ENCODE measurements at places on chromosomes 4 and X. TPM values are rescaled to one million over a fixed set of nuclear protein-coding genes. Genes with fewer than 3 reads are reported as not detected.

DNA sequence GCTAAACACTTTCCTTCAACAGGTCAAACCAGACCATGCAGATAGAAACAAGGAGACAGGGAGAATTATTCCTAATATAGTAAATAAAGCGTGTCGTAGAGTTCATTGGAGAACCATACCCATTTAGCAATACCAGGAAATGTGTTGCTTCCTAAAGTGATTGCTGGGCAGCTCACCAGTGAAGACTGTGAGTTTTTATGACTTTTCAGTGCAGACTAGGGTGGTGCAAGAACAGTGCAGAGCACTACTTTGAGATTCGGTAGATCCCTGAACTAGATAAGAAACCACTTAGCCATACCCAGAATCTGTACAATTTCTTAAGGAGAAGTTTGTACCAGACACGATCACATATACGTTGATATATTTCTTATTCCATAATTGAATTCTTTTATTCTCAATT, 87.4 kb downstream of the EMCN start:
- DNase-seq: no peak

DNA sequence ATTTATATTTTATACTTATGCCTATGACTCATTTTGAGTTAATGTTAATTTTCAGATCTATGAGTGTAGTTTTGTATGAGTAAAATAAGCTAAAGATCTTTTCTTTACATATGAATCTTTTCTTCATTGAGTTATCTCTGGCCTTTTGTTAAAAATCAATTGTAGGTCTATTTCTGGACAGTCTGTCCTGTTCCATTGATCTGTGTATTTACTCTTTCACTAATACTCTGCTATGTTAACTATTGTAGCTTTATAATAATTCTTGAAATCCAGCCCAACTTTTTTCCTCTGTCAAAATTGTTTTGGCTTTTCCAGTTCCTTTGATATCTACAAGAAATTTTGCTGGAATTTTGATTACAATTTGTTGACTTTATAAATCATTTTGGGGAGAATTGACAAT, 177.0 kb downstream of the RBM46 start:
- DNase-seq: no peak

The INPP4B gene
- total RNA-seq: 44.7 TPM

The KIF4A gene
- total RNA-seq: 41.3 TPM

GRCh38 chr4:176272799-176273198, 3.8 kb upstream of the ASB5 start:
- DNase-seq: no peak

- DNase-seq: no peak
Observed at GRCh38 chr4:152501846-152502536, 33.9 kb downstream of the FBXW7 start.

DNA sequence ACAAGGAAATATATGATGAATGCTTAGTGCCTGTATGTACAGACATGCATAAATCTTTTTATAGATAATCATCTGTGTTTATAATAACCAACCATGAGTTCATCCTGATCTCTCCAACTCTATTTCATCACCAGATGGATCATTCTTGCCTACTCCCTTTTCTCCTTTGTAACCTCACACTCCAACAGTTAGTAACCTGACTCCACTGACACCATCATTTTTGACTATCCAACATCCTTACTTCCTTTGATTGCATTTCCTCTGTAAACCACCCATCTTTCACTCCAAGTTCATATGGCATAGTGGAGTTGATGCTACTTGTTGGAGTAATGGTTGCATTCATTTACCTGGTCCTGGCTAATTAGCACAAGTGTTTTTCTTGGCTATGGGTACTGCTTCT, 170.6 kb downstream of the ZNF330 start:
- DNase-seq: no peak

DNA sequence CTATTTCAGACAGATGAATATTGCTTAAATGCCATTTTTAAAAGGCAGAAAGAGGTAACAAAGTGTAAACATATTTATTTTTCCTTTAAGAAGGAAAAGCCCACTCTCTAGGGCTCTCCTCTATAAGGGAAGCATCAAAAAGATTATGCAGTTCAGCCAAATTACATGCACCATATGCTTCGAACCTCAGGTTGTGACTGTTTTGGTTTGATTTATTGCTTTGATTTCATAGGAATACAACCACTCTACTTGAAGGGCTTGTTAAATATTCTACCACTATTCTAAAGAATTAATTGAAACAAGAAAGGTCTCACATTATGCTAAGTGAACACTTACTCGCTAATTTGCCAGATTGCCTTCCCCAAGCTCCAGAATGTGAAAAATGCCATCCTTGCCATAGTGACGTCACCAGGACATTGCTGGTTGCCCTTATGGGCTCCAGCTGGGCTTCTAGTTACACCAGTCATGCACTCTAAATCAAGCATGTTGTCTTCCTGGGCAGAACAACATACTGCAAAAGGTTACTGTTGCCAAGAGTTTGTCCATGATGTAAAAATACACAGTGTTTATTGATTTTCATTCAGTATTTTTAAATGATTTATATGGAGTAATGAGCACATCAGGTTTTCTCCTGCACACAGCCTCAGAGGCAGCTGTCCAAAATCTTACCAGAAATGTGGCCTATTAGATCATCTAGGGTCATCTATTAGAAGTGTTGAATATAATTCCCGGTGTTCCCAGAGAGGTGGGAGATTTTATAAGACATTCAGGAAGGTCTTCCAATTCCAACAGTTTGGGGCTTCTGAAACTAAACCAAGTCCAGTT, 164.4 kb upstream of the RAPGEF2 start:
- no peak for DNase-seq

DNA sequence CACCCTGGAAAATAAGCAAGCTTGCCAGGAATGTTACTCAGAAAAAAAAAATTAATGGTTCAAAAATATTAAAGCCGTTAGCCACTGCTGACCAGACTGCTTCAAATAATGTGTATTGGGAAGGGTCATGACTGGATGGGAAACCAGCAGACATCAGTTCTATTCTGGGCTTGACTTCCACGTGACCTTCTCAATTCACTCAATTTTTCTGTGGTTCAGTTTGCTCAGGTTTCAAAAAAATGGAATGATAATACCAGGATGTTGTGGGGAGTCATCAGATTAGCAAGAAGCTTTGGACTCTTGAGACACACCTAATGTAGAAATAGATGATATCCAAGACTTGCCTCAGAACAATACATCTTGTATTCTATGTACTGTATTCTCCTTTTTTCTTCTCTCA, 541.9 kb upstream of the BOD1L1 start:
- DNase-seq: no peak

The ATP1B4 gene
- total RNA-seq: not detected

The PABPC4L gene
- total RNA-seq: not detected

- no peak for DNase-seq
Observed at GRCh38 chrX:51804741-51805140, 61.5 kb downstream of the GSPT2 start.

DNA sequence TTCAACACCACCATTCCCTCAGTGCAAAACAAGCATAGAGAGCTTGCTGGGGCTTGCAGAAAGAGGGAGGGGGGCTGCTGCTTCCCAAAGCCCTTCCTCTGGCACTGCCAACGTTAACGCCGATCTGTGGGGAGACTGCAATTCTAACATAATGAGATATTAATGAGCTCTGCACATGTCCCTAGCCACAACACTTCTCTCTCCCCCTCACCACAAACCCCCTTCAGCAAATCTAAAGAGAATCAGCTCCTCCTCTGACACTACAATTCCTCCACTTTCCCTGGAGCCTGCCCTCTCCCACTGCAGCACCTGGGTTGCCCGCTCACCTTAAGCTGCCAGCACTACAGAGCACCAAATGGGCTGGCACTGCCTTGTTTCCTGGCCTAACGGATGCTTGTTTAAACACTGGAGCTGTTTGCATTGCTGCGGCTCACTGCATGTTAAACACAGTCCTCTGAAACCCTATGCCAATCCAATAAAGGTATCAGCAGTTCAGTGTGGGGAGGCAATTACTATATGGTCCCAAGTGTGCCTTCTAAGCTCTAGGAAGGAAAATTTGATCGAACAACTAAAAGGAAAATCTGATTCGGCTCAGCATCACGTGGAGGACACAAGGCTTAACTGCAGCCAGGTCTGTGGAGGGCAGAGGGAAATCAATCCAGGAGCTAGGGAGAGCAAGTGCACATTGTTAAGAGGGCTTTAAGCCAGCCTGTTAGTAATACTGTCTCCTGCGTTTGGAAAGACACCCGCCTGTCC, 232.4 kb downstream of the MAML3 start:
- no peak for DNase-seq

DNA sequence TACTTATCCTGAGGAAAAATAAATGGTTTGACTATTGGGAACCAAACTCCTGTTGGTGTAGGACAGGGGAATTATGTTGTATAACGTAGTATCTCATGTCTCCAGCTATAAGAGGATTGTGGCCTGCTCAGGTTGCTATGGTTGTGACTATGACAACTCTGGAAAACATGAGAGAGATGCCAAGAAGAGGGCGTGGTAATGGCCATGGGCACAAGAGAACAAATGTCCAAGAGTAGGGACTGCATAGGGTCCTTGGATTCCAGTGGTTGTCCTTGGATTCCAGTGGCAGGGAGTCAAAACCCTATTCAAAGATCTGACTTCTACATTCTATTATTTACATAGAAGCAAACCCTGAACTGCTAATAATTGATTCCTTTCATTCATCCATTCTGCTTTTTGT, 6.8 kb upstream of the MOB1B start:
- no peak for DNase-seq

The SH2D1A gene
- 42.0 TPM for total RNA-seq

DNA sequence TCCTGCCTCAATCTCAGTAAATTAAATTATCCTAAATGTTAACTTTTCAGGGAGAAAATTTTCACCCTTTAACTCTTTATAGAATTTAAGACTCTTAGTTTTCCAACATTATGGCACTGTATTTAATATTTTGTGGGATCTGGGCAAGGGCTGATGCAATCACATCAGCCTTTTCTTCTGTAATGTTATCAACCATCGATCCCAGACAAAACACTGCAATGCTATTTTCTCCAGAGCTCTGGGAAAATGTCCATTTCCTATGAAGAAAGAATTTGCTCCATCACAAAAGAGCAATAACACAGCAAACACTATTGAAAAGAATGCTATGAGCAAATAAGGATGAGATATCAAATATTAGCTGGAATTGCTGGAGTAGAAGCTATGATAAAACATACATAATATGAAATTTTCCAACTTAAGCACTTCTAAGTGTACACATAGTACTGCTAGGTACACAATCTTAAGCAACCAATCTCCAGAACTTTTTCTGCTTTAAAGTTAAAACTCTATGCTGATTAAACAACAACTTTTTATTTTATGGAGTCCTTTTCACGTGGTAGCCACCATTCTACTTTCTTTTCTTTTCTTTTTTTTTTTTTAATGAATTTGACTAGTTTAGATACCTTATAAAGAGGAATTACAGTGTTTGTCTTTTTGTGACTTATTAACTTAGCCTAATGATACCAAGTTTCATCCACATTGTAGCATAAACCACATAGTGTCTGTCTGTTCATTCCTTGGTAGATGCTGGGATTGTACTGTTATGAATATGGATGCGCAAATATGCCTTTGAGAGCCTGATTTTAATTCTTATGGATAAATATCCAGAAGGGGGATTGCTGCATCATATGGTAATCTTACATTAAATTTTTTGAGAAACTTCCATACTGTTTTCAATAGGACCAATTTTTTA, 43.6 kb downstream of the UGT2A3 start:
- DNase-seq: no peak

The PIM2 gene
- total RNA-seq: 51.3 TPM

The MBNL3 gene
- 30.0 TPM for total RNA-seq

DNA sequence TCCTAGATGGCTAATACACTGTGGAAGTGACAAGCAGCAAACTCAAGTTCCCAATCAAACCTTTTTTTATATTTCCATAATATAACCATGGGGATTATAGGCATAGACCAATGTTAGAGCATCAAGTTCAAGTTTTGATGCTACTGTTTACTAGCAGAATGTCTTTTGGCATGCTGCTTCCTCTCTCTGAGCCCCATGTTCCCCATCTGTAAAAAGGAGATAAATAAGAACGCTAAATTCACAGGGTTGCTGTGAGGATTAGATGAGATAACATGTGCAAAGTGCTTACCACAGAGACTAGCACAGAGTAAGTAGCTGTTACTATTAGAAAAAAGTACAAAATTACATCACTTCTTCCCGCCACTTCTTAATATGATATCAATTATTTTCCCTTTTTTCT, 18.0 kb downstream of the MBNL3 start:
- no peak for DNase-seq

All from activated CD8-positive, alpha-beta T cell treated with anti-CD3 and anti-CD28 coated beads, Interleukin-2, amount 10 ng/mL, durations not matched to agents 7 days and 5 days (primary cell).